ENCODE measurements at places on chromosomes 1 and 21. TPM values are rescaled to one million over a fixed set of nuclear protein-coding genes. Genes with fewer than 3 reads are reported as not detected.

DNA sequence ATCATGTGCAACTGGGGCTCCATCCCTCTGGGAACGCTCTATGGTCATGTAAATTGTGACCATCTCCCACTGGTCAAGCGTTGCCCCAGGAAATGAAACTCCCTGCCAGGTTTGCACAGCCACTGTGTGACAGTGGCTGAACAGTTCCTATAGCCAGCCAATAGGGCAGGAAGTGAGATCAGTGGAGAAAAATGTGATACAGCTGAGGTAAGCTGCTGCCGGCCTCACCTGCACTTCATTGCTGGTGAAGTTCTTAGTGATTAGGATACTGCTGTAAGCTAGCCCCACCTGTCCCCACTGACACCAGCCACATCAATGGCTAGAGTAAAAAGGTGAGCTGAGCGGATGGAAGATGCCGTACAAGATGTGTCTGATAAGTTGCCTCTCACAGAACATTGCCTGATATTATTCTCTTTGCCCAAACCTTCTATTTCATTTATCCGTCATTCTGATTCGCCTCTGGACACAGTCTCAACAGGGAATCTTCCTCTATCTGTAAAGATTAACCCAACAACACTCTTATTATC is 38.4 kb upstream of the CDC42BPA start:
- H3K4me1 ChIP-seq = no peaks in the 10 kb centered on the region
- no peak overlapping the region for H3K4me3 ChIP-seq
- H3K36me3 ChIP-seq = no peaks in the 10 kb centered on the region
- H3K27ac ChIP-seq = no peak overlapping the region

DNA sequence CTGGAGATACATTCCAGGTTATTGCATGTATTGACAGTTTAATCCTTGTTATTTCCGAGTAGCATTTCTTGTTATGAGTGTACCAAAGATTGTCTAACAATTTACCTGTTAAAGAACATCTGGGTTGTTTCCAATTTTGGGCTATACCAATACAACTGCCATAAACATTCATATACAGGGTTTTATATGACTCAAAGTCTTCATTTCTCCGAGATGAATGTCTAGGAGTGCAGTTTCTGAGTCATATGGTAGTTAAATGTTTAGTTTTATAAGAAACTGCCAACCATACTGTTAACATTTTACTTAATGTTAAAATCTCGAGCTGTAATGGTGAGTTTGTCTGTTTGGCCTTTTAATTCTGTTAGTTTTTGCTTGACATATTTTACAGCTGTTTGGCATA is 10.0 kb downstream of the RAB4A start:
- no peak for DNase-seq
- H3K27ac ChIP-seq = no peak overlapping the region
- no peaks in the 10 kb centered on the region for H3K27me3 ChIP-seq
- H3K36me3 ChIP-seq = no peaks in the 10 kb centered on the region
- H3K4me3 ChIP-seq = no peak overlapping the region
- no peaks in the 10 kb centered on the region for H3K4me1 ChIP-seq

CASP9 gene
- total RNA-seq = 5.6 TPM

PTGS2 gene
- total RNA-seq = 1.8 TPM

DNA sequence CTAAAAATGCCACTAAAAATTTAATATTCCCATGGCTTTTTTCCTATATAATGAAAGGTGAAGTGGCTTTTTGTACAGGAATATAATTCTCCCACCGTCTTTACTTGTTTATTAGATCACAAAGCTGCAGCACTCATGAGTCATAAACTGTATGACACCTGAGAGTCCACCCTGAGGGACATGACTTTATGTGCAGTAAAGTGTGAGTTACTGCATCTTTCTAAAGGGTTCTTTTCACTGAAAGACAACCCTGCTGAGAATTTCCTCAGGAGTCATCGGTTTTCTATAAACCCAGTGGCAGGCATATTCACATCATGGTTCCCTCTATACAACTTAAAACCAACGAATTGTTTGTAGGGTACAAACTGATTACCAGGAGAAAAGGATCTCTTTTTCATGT is 77.4 kb downstream of the APP start:
- H3K36me3 ChIP-seq = no peaks in the 10 kb centered on the region
- no peaks in the 10 kb centered on the region for H3K4me1 ChIP-seq
- no peaks in the 10 kb centered on the region for H3K27me3 ChIP-seq
- no peak overlapping the region for H3K27ac ChIP-seq
- no peak overlapping the region for H3K4me3 ChIP-seq
- no peak for DNase-seq

- no peak for DNase-seq
- no peaks in the 10 kb centered on the region for H3K27me3 ChIP-seq
- no peak overlapping the region for H3K27ac ChIP-seq
- H3K4me3 ChIP-seq = no peak overlapping the region
- H3K4me1 ChIP-seq = no peaks in the 10 kb centered on the region
Measured at GRCh38 chr1:18582890-18583289, 47.8 kb upstream of the PAX7 start.

- no peak overlapping the region for H3K27ac ChIP-seq
- DNase-seq = no peak
- no peaks in the 10 kb centered on the region for H3K36me3 ChIP-seq
- no peaks in the 10 kb centered on the region for H3K27me3 ChIP-seq
Measured at GRCh38 chr1:65232461-65232990, 76.8 kb upstream of the DNAJC6 start.

GRCh38 chr21:42301371-42302075 is 13.7 kb downstream of the TFF3 start:
- DNase-seq = no peak
- H3K27ac ChIP-seq = peak overlapping the region; percentile 49
- no peaks in the 10 kb centered on the region for H3K4me1 ChIP-seq
- H3K27me3 ChIP-seq = no peaks in the 10 kb centered on the region
- H3K36me3 ChIP-seq = no peaks in the 10 kb centered on the region

GRCh38 chr1:114379987-114380386 is 131.0 kb downstream of the TRIM33 start:
- H3K27me3 ChIP-seq = no peaks in the 10 kb centered on the region
- no peak overlapping the region for H3K27ac ChIP-seq
- H3K4me3 ChIP-seq = no peak overlapping the region
- DNase-seq = no peak
- H3K4me1 ChIP-seq = no peaks in the 10 kb centered on the region

GRCh38 chr1:33876970-33877650 is 13.2 kb downstream of the HMGB4 start:
- H3K27ac ChIP-seq = no peak overlapping the region
- no peak overlapping the region for H3K4me3 ChIP-seq
- no peak for DNase-seq

DNA sequence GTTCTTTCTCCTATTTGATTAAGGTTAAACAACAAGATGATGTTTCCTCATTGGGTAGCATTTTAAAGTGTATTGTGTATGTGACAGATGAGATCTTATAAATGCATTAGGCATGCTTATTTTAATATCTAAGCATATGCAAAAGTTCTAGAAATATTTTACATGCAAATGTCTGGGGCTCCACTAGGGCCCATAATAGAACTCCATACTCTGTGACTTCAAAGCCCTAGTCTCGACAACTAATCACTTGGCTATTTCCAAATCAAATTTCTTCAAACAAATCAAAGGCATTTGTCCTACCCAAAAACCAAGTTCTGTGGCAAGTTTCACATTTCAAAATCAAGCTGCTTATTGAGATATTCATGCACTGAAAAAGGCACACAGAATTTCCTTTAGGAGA is 385.6 kb upstream of the ST6GALNAC5 start:
- H3K27ac ChIP-seq = no peak overlapping the region
- no peak for DNase-seq
- no peak overlapping the region for H3K4me3 ChIP-seq

BCL2L15 gene
- total RNA-seq = not detected

DNA sequence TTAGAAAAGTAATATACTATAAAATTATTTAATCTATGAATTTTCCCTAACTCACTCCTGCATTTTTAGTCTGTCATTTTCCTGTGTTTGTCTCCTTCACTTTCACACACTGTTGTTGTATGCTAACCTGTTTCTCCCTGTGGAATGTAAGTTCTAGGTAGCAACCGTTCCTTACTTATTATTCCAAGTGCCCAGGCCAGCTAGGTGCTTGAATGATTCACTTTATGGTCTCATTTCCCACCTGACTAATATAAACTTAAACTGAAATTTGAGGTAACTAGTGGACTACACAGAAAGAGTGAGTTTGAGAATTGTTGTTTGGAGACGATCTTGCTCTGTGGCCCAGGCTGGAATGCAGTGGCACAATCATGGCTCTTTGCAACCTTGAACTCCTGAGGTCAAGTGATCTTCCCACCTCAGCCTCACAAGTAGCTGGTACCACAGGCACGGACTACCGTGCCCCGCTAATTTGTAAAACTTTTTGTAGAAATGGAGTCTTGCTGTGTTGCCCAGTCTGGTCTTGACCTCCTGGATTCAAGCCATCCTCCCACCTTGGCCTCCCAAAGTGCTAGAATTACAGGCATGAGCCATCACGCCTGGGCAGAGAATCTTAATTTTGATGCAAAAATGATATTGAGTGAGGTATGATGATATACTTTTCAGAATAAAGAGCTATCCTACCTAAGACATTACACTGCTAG is 1.9 kb downstream of the ZYG11B start:
- H3K27ac ChIP-seq = no peak overlapping the region
- H3K36me3 ChIP-seq = no peaks in the 10 kb centered on the region
- H3K27me3 ChIP-seq = no peaks in the 10 kb centered on the region
- no peak for DNase-seq
- H3K4me1 ChIP-seq = no peaks in the 10 kb centered on the region

DNA sequence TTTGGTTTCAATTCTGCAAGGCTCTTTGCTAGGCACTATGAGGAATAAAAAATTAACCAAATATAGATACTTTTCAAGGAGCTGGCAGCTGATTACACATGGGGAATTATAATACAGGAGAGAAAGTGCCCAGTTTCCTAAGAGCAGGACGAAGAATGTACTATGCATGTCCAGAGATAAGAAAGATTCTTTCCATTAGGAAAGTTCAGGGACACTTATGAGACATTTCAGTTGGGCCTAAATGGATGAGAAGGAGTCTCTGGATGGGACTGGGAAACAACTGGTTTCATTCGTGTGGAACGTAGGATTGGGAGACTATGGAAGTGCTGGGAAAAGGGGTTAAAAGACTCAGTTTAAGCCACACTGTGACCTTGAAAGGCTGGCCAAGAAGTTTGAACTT is 63.5 kb upstream of the MROH9 start:
- no peak overlapping the region for H3K27ac ChIP-seq
- H3K4me3 ChIP-seq = no peak overlapping the region
- no peaks in the 10 kb centered on the region for H3K27me3 ChIP-seq

All from uterus (tissue), 4 donors.